ENCODE measurements at places on chromosomes 4 and X. TPM values are rescaled to one million over a fixed set of nuclear protein-coding genes. Genes with fewer than 3 reads are reported as not detected.

Gene EDNRA
- total RNA-seq, result 6.5 TPM

GRCh38 chr4:16111533-16111932 is 27.7 kb upstream of the PROM1 start:
- no peak for DNase-seq
- no peak overlapping the region for H3K27ac ChIP-seq
- H3K4me3 ChIP-seq, result no peak overlapping the region
- H3K4me1 ChIP-seq, result no peaks in the 10 kb centered on the region

DNA sequence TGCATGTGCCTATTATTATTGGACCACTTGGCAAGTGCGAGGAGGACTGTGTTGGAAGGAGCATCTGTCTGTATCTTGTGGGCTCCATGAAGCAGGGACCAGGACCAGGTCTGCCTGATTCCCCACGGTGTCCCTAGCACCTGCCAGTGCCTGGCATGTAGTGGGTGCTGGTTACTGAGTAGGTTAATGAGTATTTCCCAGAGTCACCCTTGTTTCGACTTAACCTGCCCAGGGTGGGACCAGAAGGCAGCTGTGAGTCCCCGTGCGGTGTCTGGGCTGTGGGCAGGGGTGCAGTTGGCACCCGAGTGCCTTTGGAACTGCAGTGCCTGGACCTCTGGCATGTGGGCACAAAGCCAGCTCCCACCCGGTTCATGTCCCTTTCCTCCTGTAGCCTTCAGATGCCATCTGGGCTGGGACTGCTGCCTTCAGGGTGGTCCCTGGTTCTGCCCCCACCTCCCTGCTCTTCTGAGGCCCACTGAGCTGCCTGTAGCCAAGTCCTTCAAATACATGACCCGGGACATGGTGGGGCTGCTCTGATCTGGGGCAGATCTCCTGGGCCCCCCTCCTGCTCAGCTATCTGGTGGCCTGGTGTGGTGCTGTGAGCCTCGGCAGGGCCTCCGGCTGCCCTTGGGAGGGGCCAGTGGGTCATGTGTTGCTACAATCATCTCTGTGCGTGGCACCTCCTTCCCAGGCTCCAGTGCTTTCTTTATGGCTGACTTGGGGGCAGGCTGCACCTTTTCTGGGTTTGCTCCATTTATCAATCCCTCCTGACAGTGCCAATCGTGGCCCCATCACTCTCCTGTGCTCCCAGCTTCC is 53.0 kb upstream of the SORCS2 start:
- no peak overlapping the region for H3K27ac ChIP-seq
- H3K27me3 ChIP-seq, result peaks cover 18% of the 10 kb centered on the region
- H3K4me3 ChIP-seq, result no peak overlapping the region
- peaks cover 7% of the 10 kb centered on the region for H3K4me1 ChIP-seq

DNA sequence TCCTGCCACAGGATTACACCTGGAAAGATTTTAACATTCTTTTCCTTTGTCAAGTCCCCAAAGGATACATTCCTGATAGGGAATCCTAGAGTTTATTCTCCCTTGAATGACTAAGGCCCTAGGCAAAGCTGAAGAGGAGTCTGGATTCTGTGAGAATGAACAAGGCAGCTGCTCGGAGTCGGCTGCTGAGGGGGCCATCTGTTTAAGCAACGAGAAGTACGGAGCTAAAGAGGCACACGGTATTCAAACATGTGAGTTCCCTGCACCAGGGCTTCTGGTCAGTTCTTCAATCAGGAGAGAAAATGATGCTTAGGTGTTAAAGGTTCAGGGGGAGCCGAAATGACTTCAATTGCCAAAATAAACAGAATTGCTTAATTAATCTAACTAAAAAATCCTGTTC is 97.6 kb downstream of the MGST2 start:
- no peaks in the 10 kb centered on the region for H3K36me3 ChIP-seq
- H3K4me3 ChIP-seq, result no peak overlapping the region
- H3K27me3 ChIP-seq, result no peaks in the 10 kb centered on the region

DNA sequence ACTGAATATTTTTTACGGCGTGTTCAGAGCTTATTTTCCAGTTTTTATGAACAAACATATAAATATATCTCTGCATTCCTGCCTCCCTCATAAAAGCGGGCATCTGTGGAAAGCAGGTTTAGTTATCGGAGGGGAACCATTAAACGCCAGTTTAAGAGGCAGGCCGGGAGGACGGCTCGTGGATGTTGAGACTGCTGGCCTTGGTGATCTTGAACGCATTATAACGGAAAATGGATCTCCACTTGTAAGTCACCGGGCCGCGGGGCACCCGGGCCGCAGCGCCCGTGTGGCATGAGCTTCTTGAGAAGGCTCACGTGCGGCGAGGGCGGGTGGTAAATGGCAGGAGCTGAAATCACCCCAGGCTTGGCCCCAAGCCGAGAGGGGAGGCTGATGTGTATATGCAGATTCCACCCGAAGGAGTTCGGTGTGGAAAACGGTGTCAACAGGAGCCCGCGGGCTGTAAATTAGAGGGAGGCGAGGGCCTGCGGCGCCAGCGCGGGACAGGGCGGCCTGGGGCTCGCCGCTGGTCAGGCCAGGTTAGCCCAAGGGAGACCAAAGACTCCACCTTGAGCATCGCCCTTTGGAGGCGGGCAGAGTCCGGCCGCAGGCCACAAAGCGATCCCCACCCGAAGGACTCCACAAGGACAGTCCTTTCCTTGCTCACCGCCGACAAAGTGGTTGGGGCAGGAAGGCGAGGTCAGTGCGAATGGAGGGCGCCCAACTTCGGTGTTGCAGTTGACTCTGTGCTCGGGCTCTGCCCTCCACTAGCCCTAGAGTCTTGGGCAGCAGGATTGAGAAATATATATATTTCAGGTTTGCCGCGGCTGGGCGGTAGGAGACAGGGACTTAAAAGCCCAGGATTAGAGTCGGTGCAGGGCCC is 1.3 kb upstream of the HAND2 start:
- H3K4me1 ChIP-seq, result no peaks in the 10 kb centered on the region
- DNase-seq, result no peak
- H3K27ac ChIP-seq, result no peak overlapping the region
- H3K36me3 ChIP-seq, result no peaks in the 10 kb centered on the region

GRCh38 chrX:131279617-131280016 is 9.5 kb downstream of the IGSF1 start:
- peaks cover 3% of the 10 kb centered on the region for H3K27me3 ChIP-seq
- H3K4me1 ChIP-seq, result no peaks in the 10 kb centered on the region
- H3K4me3 ChIP-seq, result no peak overlapping the region

Gene ETDA
- total RNA-seq, result not detected

GRCh38 chr4:186725469-186726425 is 2.1 kb upstream of the FAT1 start:
- peaks cover 10% of the 10 kb centered on the region for H3K4me1 ChIP-seq
- no peaks in the 10 kb centered on the region for H3K27me3 ChIP-seq
- peaks cover 5% of the 10 kb centered on the region for H3K36me3 ChIP-seq
- DNase-seq, result peak; percentile 88
- H3K4me3 ChIP-seq, result peak overlapping the region; percentile 89

GRCh38 chr4:166165829-166166420 is 292.9 kb downstream of the TLL1 start:
- H3K27ac ChIP-seq, result no peak overlapping the region
- no peaks in the 10 kb centered on the region for H3K4me1 ChIP-seq
- no peaks in the 10 kb centered on the region for H3K27me3 ChIP-seq
- H3K4me3 ChIP-seq, result no peak overlapping the region
- H3K36me3 ChIP-seq, result no peaks in the 10 kb centered on the region

DNA sequence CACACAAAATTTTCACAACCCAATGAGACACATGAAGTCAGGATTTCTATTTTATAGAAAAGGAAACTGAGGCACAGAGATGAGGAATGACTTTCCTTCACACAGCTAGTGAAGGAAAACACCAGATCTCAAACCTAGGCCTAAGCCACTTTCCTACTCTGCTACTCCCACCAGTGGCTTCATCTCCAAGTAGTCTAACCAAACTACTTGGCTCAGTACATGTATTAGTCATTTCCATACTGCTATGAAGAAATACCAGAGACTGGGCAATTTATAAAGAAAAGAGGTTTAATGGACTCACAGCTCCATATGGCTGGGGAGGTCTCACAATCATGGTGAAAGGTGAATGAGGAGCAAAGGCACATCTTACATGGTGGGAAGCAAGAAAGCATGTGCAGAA is 196.6 kb downstream of the EVC2 start:
- H3K36me3 ChIP-seq, result no peaks in the 10 kb centered on the region
- DNase-seq, result peak; percentile 63
- H3K27me3 ChIP-seq, result no peaks in the 10 kb centered on the region
- H3K4me3 ChIP-seq, result no peak overlapping the region
- H3K27ac ChIP-seq, result no peak overlapping the region

Gene TEX11
- not detected for total RNA-seq

DNA sequence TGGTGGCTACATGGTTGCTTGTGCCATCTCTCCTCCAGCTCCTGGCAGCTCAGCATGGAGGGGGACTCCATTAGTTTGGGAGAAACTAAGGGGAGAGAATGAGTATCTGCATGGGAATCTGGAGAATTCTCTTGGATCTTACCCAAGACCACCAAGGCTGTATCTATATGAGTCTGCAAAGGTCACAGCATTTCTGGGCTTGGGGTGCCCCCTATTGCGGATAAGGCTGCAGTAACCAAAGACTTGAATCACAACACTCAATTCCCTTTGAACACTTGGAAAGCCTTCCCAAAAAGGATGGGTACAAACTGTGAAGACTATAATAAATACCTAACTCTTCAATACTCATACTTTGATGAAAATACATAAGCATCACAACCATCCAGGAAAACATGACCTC is 623.5 kb upstream of the NR3C2 start:
- H3K4me1 ChIP-seq, result no peaks in the 10 kb centered on the region
- DNase-seq, result no peak

Gene CT45A2
- not detected for total RNA-seq

DNA sequence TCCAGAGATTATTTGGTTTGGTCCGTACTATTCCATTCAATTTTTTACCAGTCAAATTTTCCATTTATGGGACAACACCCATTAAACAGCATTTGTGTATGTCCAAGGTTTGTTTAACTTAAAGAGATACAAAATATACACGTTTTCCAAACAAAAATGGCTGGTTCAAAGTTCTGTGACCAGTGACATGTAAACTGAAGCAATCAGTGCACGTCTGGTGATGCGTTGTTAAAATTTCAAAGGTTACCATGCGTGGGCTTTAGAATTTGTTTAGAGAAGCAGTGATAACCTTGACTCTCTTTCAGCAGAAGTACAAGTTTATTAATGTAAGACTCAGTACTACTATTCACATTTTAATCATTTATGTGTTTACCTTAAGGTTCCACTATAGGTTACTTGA is 25.2 kb upstream of the ALB start:
- H3K27me3 ChIP-seq, result no peaks in the 10 kb centered on the region
- no peak for DNase-seq
- H3K4me1 ChIP-seq, result no peaks in the 10 kb centered on the region
- H3K27ac ChIP-seq, result no peak overlapping the region
- no peaks in the 10 kb centered on the region for H3K36me3 ChIP-seq

DNA sequence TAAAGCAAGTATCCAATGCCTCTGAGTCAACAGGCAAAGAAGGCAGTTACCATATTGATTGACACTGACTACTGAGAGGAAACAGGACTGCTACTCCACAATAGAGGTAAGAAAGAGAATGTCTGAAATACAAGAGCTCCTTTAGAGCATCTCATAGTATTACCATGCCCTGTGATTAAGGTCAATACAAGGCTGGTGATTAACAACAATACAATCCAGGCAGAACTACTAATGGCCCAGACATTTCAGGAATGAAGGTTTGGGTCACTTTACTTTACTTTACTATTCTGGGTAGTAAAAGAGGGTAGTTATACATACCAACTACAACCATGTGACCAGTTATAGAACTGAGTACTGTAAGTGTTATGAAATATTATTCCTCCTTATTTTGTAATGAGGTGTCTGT is 44.5 kb downstream of the BRWD3 start:
- DNase-seq, result peak; percentile 77
- no peaks in the 10 kb centered on the region for H3K4me1 ChIP-seq
- no peaks in the 10 kb centered on the region for H3K36me3 ChIP-seq
- peak overlapping the region; percentile 23 for H3K27ac ChIP-seq

Gene SAGE1
- total RNA-seq, result not detected

DNA sequence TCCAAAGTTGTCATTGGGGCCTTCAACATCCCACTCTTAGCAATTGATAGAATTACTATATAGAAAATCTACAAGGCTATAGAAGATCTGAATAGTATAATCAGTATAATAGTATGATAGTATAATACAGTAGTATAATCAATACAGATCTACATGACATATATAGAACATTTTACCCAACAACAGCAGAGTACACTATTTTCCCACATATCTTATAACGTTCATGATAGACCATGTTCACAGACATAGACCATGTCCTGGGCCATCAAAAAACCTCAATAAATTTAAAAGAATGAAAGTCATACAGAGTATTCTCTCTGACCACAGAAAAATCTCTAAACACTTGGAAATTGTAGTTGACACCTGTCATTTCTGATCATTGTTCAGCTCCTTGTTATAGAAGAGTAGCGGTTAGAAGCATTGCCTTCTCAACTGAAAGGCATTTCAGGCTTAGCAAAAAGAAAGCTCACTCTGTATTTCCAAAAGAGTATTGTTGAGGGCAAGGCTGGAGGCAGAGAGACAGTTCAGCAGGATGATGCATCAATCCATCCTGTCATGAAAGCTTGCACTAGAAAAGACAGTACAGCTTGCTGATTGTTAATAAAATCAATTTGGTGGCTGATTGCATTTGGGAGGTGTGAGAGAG is 38.8 kb upstream of the ARMCX5 start:
- H3K27me3 ChIP-seq, result peaks cover 8% of the 10 kb centered on the region
- H3K4me3 ChIP-seq, result no peak overlapping the region
- H3K27ac ChIP-seq, result no peak overlapping the region
- no peak for DNase-seq
- H3K36me3 ChIP-seq, result no peaks in the 10 kb centered on the region

Gene KLHL2
- total RNA-seq, result 12.4 TPM

Gene CENPI
- 24.2 TPM for total RNA-seq

Gene SPANXD
- not detected for total RNA-seq

DNA sequence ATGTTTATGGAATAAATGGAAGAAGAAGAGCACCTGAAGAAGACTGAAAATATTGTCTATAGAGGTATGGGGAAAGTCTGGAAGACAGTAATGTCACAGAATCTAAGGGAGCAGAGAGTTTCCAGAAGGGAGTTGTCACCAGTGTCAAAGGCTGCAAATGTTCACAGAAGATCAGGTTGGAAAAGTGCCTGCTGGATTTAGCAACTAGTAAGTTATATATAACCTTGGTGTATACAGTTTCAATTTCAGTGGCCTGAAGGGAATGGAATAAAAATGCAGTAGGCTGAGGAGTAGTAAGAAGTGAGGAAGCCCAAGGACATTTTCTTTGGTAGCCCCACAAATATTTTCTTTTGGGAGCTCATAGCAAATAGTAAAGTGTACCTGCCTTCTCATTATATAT is 107.2 kb downstream of the SATL1 start:
- H3K36me3 ChIP-seq, result no peaks in the 10 kb centered on the region
- DNase-seq, result no peak
- H3K27ac ChIP-seq, result no peak overlapping the region

- H3K4me1 ChIP-seq, result peaks cover 3% of the 10 kb centered on the region
- peak overlapping the region; percentile 98 for H3K27ac ChIP-seq
- peak; percentile 54 for DNase-seq
Measured at GRCh38 chrX:13464599-13465275, 104.7 kb upstream of the EGFL6 start.
